ENCODE measurements at places on chromosomes 16 and 17.

- no peak for DNase-seq
Observed at GRCh38 chr16:35714665-35715064, 2255.3 kb downstream of the TP53TG3F start.

DNA sequence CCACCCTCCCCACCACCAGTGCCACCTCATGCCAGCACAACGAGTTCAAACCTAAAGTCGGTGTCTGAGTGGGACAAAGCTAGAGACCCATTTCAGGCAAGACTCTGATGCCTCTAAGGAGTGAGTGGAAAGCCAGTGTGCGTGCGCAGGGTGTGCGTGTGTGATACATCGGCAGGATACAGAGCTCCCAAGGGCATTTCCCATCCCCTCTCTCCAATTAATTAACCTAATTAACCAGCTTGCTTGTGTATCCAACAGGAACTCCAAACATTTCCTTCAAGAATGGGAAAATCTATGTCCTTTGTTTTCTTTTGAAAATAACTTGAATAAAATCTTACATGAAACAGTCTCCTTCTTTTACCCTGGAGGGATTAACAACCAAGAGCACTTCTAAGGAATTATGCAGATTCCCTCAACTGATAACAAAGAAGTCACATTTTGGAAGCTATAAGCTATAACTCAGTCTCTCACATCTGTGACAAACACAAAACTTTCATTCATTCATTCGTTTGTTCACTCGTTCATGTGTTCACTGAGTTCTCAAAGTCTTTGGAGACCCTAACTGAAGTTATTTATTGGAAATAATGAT is 9.9 kb downstream of the ATPAF2 start:
- no peak for DNase-seq

DNA sequence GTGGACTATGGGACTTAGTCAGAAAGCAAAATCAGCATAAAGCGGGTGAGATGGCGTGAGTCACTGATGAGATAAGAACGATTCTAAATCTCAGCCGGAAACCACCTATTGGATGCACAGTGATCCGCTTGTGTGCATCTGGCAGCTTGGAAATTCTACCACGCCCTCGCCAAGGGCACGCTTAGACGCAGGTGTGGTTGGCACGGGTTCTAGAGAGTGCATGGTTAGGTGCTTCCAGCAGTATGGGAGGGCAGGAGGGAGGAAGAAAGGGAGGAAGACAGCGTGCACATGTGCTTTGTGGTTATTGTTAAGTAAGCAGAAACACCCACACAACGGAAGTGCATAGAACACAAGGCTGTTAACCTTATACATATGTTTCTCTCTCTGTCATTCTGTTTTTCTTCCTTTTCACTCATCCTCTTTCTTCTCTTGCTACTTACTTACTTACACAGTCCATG is 374.0 kb upstream of the ASIC2 start:
- no peak for DNase-seq

GRCh38 chr17:67868176-67868575 is 42.9 kb downstream of the BPTF start:
- no peak for DNase-seq

DNA sequence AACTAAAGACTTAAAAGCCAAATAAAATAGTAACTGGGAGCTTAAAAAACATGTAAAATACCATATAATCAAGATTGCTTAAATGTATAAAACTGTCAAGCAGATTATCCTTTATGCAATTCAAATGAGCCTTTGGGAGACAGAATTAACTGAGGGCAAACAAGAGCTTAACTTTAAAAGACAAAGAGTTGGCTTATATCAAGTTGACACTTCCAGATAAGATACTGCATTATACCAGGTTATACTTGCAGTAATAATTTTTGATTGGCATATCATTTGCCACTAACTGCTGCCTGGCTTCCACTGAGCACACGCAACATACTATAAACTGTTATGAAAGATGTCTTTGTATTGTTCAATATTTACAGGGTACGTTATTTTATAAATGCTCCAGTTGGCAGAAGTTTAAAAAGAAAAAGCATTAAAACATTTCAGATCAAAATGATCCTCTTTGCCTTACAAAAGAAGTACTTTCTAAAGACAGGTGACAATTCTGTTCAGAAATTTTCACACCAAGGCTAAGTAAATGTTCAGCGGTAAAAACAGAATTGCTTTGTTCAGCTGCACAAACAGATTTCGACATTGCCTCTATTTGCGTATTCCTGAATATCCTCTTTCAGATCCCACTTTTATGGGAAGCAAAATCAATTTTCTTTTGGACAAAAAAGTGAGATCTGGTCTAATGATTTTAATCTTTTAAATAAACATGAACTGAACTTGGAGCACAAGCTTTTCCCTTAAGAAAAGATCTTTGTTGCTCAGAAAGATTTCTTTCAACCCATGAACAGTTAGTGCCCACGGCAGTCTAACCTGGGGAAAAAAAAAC is 50.7 kb downstream of the TOX3 start:
- DNase-seq, result no peak

- DNase-seq, result no peak
Observed at GRCh38 chr17:15999974-16000827, 577 bp downstream of the TTC19 start.

- no peak for DNase-seq
Observed at GRCh38 chr17:82935966-82936767, 96.3 kb upstream of the ZNF750 start.

DNA sequence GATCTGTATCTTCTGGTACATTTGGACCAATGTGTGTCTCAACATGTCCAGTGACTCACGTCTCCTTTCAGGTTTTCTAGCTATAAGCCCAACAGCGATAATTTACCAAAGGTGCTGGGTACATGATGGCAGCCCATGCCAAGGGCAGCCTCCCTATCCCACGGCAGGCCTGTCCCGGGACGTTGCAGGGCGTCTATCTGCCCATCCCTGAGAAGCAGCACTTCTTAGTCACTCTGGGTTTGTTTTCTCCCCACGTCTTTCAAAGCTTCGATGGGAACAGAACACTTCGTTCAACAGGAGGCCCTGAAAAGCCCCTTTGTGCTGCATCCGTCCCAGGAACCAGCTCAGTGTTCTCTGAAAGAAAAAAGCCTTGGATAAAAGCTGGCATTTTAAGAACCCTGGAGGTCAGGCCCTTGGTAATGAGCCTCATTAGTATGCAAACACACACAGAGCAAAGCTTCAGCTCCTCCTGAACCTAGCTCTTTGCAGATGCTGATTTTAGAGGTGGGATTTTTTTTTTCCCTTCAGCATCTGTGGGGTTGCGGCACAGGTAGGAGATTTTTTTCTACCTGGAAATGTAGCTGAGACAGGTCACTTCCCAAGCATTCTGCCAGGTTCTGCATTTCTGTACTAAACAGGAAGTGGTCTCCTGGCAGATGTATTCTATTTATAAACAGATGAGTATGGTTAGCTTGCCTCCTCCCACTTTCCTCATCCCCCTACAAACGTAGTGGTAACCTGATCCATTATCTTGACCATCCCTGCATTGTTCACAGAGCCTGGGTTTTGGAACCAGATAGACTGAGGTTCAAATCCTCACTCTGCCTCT is 17.5 kb upstream of the MT4 start:
- DNase-seq, result no peak

GRCh38 chr16:90018652-90019542 is at the start of gene DBNDD1:
TSS of gene DBNDD1 (minus strand) at chr16:90019456. CDS start at chr16:90019341, 115 bp downstream.
- DNase-seq, result no peak

- DNase-seq, result no peak
Observed at GRCh38 chr17:37219876-37220606, 155.7 kb upstream of the C17orf78 start.

GRCh38 chr16:60686824-60687223 is 1349.4 kb downstream of the CDH8 start:
- no peak for DNase-seq

GRCh38 chr16:87782033-87782432 is 16.2 kb upstream of the KLHDC4 start:
- DNase-seq, result no peak

GRCh38 chr17:36089888-36090836 is at the start of gene CCL3:
TSS of gene CCL3 (minus strand) at chr17:36090143. CDS start at chr17:36090058, 85 bp downstream.
- DNase-seq, result no peak

- no peak for DNase-seq
Observed at GRCh38 chr16:72018470-72018869, 9.9 kb downstream of the DHODH start.

DNA sequence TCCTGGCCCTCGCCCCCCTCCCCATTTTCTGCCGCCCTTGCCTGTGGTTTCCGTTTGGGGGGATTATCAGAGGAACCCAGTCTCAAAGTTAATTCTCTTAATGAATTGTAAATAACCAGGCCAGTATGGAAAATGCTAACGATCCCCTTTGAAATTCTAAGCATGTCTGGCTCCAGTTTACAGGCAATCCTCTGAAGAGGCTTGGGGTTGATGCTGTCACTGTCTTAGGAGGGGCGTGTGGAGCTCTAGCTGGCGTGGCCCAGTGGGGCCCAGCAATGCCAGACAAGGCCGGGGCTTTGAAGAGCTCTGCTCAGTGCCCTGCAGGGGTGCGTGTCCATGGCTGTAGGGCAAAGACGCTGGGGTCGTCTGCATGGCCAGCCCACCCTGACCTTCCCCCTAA is 164.6 kb downstream of the CYLD start:
- DNase-seq, result no peak

DNA sequence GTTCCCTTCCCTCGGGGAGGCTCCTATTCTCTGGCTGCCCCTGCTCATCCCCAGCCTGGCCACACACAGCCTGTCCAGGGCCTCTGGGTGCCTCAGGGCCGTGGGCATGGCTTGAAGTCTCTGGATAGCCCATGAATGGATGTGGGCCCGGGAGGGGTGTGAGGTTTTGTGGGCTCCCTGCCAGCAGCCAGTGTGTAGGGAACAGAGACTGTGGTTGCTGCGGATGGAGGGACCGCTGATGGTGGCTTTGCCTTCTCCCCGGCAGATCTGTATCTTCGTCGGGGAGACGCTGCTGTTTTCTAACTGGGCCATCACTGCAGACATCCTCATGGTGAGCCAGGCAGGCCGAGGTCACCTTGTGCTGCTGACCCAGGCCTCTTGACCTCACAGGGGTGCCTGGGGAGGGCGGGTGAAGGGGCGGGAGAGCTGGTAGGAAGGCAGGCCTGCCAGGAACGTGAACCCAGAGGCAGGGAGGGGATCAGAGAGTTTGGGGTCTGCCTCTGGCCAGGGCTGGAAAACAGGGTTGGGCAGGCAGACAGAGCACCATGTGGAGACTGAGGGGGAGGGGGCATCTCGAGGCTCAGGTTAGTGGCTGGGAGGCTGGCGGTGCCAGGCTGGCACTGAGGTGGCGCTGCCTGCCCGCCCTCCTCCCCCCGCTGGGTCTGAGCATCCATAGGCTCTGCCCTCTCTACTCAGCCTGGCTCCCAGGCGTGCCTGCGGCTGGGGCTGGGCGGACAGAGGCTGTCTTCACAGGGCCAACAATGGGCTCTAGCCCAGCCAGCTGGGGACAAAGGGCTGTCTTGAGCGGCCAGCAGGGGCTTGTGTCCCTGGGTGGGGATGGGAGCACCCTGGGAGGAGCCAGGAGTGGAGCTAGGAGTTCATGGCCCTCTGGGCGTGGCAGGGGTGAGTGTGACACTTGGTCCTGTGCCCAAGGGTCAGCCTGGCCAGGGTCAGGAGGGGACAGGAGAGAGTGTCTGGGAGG is 21.4 kb downstream of the MYBBP1A start:
- no peak for DNase-seq

DNA sequence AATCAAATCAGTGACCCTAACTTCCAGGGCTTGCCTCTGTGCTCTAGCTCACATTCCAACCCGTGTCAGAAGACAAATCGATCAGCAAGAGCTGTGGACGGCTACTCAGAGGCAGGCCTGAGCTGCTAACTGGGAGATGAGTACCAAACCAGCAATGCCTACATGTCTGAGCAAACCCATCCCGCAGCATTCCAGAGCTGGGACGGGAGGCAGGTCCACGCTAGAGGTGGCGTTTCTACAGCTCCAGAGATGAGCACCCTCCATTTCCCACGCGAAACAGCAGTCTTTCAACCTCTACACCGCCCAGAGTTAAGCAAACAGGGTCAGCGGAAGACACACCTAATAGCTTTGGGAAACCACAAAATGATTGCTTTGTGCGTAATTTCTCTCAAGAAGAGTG is 6.5 kb downstream of the NXN start:
- DNase-seq, result no peak

DNA sequence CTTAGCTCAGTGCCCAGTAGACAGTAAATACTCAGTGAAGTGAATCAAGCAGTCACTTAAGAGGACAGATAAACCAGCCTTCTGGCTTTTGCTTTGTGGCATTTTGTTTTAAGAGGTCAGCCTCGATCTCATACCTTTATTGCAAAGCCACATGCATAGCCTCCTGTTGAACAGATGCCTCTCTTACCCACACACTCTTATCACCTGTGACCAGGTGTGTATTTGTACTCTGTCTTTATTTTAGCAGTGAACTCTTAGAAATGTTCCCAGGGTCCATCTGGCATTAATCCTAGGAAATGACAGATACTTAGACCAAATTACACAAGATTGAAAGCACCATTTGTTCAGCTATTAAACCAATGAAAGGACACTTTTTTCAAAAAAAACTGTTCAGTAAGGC is 1426.5 kb downstream of the CDH11 start:
- no peak for DNase-seq

- DNase-seq, result no peak
Observed at GRCh38 chr17:43442711-43443110, 41.1 kb upstream of the DHX8 start.

DNA sequence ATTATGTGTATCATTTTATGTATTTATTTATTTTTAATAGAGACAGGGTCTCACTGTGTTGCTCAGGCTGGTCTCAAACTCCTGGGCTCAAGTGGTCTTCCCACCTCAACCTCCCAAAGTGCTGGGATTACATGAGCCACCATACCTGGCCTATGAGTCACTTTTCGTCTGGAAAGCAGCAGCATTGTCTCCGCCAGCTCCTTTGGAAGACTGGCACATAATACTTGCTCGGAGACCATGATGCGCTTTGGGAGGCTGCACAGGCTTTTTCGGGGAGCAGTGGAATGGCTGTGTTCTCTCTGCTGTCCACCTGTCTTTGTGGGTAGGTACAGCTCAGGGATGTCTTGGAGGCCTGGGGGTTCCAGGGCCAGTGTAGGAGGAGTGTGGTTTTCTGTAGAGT is 102.2 kb downstream of the AATF start:
- no peak for DNase-seq

DNA sequence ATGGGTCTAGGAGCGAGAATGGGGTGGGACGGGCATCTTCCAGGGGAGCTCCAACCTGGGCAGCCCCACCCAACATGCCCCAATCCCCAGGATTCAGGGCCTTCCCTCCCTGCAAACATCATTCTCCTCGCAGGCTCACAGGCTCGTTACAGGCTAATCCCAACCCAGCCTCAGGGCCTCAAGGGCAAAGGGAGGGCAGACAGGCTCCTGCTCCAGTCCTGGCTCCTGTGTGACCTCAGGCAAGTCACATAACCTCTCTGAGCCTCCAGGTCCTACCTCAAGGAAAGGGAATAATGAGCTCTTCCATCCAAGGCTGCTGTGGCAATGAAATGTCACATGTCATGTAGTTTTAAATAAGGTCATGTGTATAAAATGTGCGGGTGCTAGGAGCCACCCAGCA is 186.5 kb upstream of the TNRC6C start:
- no peak for DNase-seq

Measured in stimulated activated CD4-positive, alpha-beta T cell treated with anti-CD3 and anti-CD28 coated beads, TNF-alpha, amount 100 ng/mL, for 4 hours (primary cell).